ENCODE measurements at places on chromosomes 1 and 21. TPM values are rescaled to one million over a fixed set of nuclear protein-coding genes. Genes with fewer than 3 reads are reported as not detected.

The GBP7 gene
- total RNA-seq: not detected

The TSSK3 gene
- 1.1 TPM for total RNA-seq

The VTCN1 gene
- total RNA-seq: not detected

- no peak for DNase-seq
Measured at GRCh38 chr1:214857716-214858115, 224.8 kb upstream of the KCNK2 start.

- DNase-seq: no peak
Measured at GRCh38 chr1:97158691-97159096, 437.1 kb downstream of the PTBP2 start.

- DNase-seq: no peak
Measured at GRCh38 chr1:48177257-48177656, 45.3 kb upstream of the SLC5A9 start.

DNA sequence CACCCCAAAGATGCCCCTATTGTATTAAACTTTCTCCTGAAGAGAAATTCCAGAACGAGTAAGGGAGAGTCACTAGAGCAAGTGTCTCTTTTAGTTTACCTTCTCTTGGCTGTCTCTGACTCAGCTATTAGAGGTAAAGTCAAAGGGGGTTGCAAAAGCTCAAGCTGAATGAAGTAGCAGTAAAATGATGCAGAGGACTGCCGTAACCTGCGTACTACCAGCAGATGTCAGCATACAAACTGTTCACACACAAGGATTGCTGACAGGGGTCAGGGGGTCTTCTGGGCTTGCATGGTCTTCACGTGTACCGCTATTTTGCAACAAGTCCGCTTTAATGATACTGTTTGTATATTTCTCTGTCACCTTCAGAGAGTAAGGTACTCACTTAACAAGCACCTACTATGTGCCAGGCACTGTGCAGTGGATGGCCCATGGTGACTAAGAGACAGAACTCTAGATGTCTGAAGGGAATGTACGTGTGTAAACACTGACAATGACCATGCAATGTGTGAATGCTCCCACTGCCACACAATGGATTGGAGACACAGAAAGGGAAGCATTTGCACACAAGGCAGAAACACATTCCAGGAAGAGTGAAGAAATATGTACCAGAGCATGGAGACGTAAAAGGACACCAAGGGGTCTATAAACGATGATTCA lies 34.9 kb downstream of the CHML start:
- no peak for DNase-seq

GRCh38 chr1:57311006-57311405 lies 112.9 kb downstream of the DAB1 start:
- DNase-seq: no peak

DNA sequence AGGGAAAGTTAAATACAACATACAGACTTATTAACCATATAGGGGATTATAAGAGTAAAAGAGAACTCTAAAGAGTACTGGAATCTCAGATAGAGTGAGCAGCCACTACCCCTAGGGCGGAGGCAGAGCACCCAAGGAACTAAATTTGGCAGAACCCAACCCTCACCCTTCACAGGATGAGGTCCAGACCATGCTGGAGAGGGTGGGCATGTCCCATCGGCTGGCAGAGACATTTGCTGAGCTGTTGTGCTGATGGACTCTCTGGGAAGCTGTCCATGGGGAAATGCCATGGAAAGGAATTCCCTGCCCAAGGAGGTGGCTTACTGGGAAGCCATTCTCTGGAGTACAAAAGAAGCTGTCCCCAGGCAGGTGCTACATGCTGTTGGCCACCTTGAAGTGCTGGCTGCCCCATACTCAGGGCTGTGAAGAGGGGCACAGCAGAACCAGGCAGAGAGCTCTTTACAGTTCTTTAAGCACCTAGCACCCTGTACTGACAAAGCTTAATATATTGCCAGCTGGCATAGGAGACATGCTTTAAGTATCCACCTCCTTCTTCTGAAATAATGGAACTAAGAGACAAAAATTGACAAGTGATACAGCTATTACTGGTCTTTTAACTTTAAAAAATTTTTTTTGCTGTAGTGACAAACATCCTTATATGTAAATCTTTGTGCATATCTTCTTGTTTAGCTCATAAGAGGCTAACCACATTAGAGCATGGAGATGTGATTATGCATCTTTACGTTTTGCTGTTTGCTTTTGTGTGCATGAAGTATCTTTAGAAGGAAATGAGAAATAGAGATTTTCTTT lies 29.6 kb downstream of the TSNAX start:
- DNase-seq: no peak

- no peak for DNase-seq
Measured at GRCh38 chr1:156143765-156144489, 9.5 kb upstream of the SEMA4A start.

- DNase-seq: no peak
Measured at GRCh38 chr1:231683439-231684165, 57.0 kb downstream of the DISC1 start.

DNA sequence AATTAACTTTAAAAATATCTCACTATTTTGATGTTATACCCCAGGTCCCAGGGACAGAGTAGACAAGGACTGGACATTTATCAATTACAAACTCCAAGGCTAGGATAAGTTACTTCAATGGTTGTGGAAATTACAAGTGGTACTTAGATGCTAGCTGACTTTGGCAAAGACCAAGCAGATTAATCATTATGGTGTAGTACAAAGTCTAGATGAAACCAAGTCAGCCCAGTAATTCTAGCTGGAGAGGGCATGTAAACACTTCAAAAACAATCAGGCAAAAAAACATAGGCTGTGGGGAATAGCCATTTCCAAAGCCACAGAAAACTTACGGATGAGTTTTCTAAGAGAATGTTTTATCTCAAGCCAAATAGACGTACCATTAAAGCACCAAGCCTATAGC lies 124.5 kb downstream of the TSEN15 start:
- no peak for DNase-seq

DNA sequence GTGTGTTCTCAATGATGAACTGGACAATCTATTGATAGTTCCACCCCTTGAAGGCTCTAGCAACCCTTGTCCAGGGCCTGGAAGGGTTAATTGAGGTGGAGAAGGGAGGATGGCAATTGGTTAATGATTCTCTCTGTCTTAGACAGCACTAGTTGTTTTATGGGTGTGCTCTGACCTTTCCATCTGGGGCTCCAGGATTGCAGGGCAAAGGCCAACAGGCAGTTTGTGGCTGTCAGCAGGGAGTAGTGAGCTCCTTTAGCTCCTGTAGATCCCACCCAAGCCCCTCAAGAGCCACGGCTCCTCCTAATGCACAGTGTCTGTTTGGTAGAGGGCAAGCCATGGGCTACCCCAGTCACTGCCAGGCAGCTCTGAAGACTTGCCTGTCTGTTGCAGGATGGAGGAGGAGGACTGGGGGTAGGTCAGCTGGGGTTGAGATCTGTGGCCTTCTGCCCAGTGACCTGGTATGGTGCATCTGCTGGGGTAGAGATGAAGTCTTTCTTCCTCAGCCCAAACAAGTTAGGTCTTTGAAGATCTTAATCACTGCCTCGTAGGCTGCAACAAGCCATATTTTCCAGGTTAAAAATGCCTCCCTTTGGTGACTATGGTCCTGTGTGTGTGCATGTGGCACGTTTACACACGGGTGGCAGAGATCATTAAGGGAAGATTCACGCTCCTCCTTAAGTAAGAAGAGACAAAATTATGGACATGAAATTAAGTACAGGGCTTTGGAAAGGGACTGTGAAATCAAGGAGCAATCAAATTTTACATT lies 7.7 kb downstream of the MROH7 start:
- DNase-seq: no peak

DNA sequence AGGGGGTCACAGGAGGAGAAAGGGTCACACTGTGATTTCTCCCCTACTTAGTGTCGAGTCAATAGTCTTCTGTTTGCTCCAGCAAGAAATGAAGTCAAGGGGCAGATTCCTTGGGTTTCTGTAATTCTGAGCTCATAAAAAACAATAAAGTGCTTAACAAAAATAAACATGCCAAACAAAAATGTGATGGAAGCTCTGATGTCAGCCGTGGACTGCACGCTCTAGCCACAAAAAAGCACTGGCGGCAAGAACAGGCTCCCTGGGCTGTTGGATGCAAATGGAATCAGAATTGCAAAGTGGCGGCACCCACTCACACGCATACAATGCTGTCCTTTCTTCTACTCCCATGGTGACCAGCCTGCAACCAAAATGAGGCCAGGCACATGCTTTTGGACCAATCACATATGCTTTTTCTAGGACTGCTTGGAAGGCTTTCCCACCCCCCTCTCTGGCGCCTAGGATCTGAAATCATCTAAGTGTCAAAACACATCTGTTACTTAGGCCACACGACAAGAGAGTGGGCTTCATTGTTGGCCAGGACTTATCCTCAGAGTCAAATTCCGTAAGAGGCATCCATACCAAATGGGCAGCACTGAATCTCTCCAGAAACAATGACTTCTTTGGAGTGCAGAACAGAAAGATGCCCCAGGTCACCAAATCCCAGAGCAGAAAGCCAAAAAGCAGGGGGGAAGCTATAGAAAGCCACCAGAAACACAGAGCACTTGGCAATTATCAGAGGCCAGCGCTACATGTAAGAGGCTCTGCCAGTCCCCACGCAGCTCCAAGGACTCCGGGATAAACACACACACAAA lies 9.2 kb downstream of the C1orf198 start:
- DNase-seq: no peak
